Stimulated activated CD4-positive, alpha-beta T cell treated with anti-CD3 and anti-CD28 coated beads, TNF-alpha, amount 100 ng/mL, for 48 hours (primary cell): ENCODE measurements at places on chromosomes 16 and 17.

- no peak for DNase-seq
Measured at GRCh38 chr17:77869665-77870132, 88.8 kb upstream of the TNRC6C start.

DNA sequence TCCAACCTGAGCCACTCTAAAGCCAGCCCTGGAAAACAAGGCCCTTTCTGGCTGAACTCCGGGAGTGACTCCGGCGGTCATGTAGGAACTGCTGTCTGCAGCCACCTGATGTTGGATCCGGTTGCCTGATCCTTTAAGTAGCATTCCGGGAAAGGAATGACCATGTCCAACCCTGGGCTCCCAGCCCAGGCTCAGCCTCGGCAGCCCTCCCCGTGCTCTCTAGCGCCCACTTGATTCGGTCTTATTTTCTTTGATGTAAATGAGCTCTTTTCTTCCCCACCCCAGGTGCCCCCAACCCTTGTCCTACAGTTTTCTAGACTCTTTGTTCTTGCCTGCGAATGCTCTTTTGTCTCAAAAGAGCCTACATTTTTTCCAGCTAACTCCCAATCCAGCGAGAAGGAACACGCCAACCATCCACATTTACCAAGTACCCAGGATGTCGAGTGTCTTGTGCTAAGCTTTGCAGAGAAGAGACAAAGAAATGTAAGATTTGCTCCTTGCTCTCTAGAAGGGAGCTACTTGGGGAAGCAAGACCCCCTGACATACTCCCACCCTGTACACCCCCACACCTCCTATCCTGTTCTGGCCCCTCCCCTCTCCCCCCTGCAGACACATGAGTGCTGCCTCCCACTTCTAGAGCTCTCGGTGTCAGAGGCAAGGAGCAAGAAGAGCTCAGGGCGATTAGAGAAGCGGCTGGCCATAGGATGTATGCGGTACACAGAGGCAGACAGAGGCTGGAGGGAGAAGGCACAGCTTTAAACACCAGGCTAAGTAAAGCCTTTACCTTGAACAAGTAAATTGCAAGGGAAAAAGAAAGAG, 53.8 kb downstream of the COG7 start:
- no peak for DNase-seq

GRCh38 chr17:48129981-48130380, 22.4 kb downstream of the SNX11 start:
- DNase-seq: no peak

DNA sequence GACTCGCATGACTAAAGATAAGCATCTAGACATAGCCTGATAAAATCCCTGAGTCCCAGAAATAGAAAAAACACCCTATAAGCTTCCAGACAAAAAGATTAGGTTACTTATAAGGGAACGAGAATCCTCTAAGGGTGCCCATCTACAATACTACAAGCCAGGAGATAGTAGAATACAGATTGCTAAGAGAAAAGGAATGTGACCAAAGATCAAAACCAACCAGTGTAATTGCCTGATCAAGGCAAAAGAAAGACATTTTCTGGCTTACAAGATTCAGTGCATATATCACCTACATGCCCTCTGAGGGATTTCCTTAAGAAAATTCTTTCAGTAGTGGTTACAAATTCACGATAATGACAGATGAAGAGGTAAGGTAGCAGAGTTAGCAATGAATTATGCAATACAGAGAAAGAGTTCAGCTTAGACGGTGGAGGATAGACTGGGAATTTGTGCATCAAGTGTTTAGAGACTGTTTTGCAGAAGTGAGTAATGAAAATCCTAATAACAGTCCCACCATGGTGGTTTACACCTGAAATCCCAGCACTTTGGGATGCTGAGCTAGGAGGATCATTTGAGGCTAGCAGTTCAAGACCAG, 35.0 kb downstream of the BCL7C start:
- DNase-seq: no peak

GRCh38 chr17:13864521-13864920, 204.8 kb upstream of the COX10 start:
- no peak for DNase-seq

DNA sequence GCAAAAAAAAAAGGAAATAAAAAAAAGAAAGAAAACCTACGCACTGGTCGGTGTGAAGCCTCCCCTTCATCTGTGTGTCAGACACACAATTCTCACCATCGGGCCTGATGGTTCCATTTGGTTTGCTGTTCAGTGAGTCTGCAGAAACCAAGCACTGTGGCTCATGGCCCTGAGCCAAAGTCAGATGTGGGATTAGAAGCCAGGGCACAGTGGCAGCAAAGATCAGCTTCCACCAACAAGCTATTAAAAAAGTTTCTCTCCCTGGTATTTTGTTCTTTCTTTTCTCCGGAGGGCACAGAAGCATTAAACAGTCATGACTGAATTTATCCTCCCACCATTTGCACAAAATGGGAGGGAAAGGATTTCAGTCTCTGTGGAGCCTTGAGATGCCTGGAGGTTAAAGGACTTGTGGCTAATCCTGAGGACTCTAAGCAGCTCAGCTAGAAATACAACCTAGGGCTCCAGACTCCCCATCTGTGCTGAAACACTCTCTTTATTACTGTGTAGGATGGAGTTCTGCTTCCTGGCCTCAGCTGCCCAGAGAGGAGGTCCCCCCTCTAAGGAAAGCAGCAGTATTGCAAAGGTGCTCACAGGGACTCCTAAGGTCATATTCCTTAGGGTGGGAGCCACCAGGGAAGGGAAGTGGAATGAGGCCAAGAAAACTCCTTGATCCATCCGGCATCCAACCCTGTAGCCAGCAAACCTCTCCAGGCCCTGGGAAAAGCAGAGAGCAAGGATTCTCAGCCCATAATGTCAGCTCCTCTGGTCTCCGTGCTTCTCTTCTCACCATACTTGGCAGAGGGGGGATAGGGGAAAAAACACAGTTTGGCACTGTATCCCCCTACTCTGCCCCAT, 28.2 kb downstream of the SLC39A11 start:
- no peak for DNase-seq

DNA sequence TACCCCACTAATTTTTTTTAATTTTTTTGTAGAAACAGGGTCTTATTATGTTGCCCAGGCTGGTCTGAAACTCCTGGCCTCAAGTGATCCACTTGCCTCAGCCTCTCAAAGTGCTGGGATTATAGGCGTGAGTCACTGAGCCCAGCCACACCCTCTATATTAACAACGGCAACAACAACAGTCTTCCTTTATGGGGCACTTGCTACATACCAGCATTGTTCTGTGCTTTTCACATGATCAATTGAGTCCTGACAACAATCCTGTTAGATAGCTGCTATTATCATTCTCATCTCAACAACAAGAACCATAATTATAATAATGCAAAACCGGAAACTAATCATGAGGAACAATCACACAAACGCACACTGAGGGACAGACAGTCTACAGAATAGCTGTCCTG, 12.6 kb upstream of the ARL5C start:
- no peak for DNase-seq

DNA sequence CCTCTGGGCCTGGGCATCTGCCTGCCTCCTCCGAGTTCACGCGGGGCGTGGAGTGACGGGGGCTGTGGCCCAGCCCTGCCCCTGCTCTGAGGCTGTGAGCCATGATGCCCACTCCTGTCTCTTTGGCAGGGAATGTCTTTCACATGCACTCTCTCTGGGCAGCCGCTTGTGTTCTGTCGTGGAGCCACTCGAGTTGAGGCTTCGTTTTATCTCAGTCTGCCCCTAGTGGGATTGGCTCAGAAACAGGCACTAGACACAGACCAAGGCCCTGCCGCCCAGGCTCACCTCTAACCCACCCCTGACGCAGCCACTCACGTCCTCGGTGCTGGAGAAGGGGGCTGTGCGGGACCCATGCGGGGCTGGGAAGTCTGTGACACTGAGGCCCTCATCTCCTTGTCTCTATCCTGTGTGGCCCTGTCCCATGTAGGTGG, 67.5 kb upstream of the KCTD5 start:
- no peak for DNase-seq
